ENCODE measurements at places on chromosomes 1 and 21. TPM values are rescaled to one million over a fixed set of nuclear protein-coding genes. Genes with fewer than 3 reads are reported as not detected.

Gene C1orf185
- not detected for total RNA-seq

Gene ASPM
- 26.7 TPM for total RNA-seq

Gene PRELP
- not detected for total RNA-seq

Gene CNR2
- total RNA-seq = not detected

Gene LYST
- 30.1 TPM for total RNA-seq

Gene CR2
- not detected for total RNA-seq

Gene MTMR11
- 0.16 TPM for total RNA-seq

Gene PDZK1
- total RNA-seq = 0.31 TPM

Gene RGS5
- total RNA-seq = 2.6 TPM

Gene MROH9
- not detected for total RNA-seq

Gene RGS8
- under 0.01 TPM for total RNA-seq

Gene DVL1
- total RNA-seq = 36.1 TPM

Gene TM2D1
- 29.8 TPM for total RNA-seq

Gene TLR5
- 0.06 TPM for total RNA-seq

Gene MGST3
- 155 TPM for total RNA-seq

Gene FMN2
- total RNA-seq = 0.49 TPM

Gene RAD54L
- 5.8 TPM for total RNA-seq
